ENCODE measurements at places on chromosomes 6 and 20.

DNA sequence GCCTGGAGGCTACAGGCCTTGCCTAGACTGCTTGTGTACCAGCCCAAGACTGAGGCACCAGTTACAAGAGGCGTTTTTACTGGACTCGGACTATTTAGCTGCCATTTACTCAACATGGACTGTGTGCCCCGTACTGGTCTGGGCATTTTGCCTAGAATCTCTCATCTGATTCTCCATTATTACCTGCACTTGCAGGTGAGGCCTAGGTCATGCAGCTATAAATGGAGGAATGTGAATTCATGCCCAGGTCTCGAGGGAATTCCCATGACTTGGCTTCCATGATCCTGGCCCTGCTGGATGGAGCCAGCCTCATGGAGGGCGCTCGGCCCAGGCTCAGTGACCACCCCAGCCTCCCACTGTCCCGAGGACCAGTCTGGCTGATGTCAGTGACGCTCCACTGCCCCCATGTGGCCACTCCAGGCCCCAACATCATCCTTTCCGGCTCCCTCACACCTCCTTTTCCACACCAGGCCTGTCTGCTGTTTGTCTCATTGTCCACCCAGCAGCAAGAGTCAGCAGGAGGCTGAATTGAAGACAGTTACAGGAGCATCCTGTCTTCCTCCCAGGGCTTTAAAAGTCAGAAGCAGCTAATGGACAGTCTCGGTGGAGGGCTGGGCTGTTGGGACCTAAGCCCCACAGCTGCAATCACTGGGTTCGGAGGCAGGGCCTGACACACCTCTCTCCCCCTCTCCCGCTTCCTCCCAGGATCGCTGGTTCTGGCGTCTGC is 8.7 kb downstream of the MMP24OS start:
- DNase-seq, result peak; percentile 75

DNA sequence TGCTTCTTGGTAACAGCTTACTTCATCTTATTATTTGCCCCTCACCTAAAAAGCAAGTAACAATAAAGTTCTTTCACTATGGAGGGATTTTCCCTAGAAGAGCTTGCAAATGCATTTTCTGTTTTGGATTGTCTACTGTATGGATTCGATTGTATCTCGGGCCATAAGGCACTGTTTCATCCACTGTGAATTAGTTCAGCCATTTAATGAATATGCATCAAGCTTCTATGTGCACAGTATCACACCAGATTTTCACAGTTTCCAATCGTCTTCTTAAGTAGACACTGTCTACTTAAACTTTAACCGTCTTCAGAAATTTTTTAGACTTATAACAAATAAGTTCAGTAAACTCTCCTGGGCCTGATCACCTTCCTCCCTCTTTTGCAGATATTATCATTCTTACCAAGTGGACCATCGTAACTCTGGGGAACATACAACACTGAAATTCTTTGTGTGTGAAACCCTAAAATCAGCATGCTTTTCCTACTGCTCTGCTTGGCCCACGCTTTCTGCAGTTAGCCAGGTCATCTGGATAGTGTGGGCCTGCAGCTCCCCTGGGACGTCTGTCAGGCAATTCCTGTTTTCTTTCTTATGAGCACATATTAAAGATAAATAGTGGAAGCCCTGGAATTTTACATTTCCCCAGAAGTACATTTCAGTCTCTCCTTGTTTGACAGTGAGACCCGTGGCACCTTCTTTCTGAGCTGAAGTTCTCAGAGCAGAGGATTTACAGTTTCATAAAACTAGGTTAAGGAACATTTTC is 136.5 kb upstream of the PDE10A start:
- DNase-seq, result no peak

- DNase-seq, result no peak
These were observed 35.2 kb downstream of the HFE start for GRCh38 chr6:26122402-26122792.

DNA sequence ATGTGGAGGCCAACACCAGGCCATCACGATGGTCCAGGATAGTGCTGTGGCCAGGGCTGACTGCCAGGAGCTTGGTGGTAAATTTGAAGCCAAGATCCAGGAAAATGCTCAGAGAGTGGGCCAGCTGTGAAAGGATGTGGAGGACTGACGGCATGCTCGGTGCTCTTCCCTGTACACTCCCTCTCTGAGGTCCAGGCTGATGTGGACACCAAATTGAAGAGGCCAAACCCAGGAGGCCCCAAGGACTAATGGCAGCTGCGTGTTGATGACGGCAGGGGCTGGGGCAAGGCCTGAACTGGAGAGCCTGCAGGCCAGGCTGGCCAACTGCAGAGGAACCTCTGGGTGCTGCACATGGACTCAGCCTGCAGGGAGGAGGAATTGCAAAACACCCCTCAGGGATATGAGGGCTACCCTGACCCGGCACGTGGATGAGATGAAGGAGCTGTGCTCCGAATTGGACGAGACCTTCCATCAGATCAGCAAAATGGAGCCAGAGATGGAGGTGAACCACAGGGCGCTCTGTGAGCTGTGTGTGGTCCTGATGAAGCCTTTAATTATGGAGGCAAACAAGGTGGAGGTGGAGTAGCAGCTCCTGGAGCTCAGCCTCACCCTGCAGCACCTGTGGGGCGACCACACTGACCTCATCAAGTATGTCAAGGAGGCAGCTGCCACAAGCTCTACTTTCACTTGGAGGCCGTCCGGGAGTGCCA is 6.9 kb upstream of the RAET1E start:
- DNase-seq, result peak; percentile 38

GRCh38 chr6:75932067-75932466 is 140.4 kb downstream of the IMPG1 start:
- DNase-seq, result no peak

DNA sequence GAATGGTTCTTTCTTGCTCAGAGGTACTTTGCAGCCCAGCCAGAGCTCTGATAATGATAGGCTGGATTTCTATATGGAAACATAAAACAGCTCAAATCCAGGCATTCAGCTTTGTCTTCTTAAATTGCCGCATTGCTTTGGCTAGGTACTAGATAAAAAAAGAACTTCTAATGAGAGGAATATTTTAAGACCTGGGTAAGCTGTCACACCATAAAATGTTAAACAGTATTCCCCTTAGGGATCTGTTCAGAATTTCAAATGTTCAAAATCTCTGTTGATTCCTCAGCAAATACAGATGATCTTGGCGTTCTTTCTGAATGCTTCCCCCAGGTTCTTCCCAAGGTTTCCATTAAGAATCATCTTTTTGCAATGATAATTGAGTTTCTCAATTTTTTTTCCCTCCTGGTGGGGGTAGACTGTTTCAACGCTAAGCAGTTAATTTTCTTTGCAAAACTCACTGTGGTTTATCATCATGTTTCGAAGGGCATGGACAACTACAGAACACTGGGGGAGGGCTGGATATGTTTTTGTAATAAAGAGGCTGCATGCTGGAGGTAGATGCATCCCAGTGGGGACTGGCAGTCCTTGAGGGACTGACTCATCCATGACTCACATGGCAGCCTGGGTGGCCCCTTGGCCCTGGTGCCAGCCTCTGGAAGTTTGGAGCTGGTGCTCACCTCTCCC is 31.0 kb downstream of the TIAM2 start:
- DNase-seq, result no peak

GRCh38 chr6:43791745-43792422 is 21.9 kb downstream of the VEGFA start:
- DNase-seq, result no peak

DNA sequence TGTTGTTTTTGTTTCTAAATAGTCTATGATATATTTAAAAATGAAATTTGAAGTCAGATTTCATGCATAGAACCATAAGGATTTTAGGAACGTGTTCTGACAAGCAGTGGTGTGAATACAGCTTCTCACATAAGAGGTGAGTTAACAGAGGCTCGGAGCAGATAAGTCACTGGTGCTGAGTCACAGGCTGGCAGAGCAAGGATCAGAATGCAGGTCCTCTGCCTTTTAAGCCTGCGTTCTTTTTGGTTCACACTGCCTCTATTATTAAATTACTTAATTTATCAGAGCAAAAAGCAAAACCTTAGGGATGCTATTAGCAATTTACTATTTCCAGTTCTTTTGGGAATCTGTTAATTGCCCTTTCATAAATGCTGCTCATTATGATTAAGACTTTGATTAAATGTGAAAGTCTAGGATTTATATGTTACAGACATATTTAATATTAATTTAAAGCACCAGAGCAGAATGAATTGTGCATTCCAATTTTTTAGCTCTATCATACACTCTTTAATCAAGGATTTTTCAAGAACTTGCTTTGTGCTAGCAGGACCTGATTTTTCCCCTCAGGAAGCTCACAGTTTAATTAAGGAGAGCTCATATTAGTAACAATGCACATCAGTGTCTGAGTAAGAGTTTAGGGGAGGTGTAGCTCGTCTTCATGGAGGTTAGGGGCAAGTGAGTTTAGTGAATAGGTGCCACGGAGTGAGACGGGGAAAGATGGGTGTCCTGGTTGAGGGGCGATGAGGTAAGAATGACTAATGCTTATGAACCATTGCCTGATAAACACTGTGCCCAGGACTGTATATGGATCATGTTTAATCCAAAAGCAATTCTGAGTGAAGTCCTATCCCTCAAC is 212.7 kb upstream of the AGPAT4 start:
- DNase-seq, result no peak

DNA sequence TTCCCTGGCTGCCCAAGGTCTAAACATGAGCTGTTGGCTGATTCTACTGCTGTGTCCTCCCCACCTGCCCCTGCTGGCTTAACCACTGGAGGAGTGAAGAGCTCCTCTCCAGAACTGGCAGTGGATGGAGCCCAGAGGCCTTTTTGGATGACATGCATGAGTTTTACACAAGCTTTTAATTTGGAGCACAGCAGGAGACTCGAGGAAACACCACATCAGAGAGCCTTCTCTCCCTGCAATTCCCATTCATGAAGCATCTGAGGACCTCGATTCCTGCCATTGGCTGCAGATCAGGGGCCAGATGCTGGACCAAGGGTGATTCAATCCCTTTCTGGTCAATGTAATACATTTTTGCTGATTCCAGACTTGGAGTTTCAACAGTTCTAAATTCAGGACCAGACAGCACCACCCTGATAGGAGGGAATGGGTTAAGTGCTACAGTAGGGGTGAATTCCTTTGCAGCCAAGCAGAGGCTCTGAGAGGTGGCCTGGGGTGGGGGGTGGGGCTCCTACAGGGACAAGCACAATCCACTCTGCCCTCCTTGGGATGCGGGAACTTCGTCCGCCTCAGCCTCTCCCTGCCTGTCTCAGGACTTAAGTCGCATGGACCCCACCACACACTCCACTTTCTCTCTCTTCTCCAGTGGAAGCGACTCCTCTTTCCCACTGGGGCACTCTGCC is 599 bp upstream of the PSORS1C1 start:
- no peak for DNase-seq

DNA sequence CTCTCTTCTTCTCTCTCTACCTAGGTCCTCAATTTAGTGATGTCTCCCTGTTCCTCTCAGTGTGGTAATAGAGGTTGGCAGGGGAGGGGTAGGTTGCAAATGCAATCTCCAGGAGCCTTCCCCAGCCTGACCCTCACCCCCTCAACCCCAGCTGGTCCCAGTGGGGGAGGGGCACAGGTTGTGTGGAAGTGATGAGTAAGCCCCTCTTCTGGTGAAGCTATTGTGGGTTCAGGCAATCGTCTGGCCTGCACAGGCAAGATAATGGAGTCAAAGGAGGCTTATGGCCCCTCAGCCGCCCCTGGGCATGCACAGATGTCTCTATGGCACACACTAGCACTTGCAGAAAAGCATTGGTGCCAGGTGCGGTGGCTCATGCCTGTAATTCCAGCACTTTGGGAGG is 10.8 kb upstream of the ADA start:
- DNase-seq, result no peak

DNA sequence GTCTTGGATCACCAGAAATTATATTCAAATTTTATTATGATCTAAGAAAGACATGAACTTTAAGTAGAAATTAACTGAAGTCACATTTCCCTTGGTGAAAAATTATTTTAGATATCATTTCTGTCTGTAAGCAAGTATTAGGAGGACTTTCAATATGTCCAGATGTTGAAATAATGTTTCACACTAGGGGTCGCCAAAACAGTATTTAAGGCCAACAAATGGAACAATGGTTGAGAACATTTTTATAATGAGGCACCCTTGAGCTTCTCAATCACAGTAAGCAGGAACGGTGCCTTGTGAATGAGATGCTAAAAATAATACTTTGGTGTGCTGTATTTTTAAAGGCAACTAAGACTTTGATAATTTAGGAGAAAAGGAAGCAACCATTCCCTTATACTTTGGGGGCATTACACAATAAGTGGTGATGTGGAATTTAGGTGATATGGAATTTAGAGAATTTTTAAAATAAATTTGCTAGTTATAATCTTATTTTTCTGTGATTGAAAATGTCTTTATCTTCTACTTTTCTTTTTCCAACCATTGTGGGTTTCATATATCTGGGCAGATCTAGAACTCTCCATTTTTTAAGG is 9.6 kb upstream of the SF3B5 start:
- DNase-seq, result no peak

DNA sequence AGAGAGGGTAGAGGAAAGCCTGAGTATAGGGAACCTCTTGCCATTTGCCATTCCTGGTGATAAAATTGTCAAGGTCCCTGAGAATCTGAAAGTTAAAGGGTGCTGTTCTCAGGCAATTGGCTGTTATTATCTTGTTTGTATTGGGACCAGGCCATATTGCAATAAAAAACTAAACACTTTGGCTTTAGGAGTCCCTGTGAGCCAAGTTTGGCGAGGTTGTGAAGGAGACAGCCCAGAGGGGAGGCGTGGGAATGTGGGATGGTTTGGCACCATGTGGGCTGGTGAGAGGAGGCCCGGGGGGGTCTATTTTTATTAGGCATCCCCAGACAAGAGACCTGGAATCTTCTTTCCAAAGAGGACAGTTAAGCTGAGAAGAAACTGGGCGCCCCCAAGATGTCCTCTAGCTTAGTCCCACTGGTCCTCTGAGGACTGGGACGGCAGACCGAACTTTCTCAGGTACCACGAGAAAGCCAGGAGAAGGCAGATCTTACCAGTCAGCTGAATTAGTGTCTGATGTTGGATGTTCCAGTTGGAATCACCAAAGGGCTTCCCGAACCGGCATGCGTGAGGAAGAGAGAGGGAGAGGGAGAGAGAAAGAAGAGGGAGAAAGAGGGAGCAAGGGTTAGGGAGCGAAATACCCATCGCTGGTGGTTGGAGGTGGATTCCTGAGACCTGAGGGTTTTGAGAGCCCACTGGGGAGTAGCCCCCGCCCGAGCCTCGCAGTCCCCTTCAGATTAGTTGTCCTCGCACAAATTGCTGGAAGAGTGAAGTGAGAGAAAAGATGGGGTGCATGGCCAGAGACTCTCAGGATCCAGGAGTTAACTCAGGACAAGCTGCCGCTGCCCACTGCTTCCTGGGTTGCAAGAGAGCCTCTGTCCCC is 24.4 kb downstream of the DYNLT1 start:
- peak; percentile 37 for DNase-seq

DNA sequence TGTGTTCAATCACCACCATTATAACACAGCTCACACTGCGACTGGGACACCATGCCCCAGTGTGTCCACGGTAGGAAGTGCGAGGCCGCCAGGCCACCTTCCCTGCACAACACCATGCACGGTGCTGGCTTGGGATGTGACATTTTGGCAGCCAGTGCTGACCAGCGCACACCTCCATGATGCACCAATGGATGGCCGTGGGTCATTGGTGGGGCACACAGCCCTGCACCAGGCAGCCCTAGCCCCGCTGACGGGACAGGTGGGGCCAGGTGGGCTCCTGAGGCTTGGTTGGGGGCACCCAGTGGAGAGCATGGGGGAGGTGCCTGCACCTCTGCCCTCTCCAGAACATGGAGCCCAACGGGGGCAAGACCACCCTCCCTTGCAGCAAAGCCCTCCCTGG is 18.2 kb upstream of the FRMD1 start:
- no peak for DNase-seq

GRCh38 chr20:37988306-37988954 is 44.8 kb downstream of the TTI1 start:
- peak; percentile 17 for DNase-seq

GRCh38 chr6:85864453-85865401 is 222.0 kb upstream of the SYNCRIP start:
- no peak for DNase-seq

All from activated CD8-positive, alpha-beta memory T cell treated with anti-CD3 and anti-CD28 coated beads for 24 hours (primary cell).